Cerebellar cortex (tissue), 1 donor: ENCODE measurements at places on chromosomes 3 and 15.

- no peak for DNase-seq
Observed at GRCh38 chr3:106691476-106691875, 685.8 kb upstream of the CCDC54 start.

DNA sequence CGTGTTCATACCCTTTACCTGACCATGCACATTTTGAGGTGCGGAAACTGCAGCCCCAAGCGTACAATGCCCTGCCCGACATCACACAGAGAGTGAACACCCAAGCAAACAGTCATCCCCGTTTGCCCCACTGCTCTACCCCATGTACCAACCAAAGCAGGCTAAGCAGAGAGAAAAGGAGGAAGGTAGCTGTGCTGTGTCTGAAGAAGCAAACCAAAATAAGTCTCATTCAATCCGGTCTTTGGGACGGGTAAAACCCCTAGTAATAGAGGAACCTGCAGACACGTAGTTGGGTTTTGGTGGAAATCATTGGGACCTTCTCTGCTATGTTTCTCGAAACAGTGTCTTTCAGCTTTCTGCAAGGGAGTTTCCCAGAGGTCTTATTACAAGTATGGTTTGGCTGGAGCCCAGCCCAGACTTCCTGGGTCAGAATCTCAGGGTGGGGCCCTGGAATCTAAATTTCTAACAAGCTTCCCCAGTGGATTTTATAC, 164.6 kb upstream of the HES1 start:
- DNase-seq: no peak

DNA sequence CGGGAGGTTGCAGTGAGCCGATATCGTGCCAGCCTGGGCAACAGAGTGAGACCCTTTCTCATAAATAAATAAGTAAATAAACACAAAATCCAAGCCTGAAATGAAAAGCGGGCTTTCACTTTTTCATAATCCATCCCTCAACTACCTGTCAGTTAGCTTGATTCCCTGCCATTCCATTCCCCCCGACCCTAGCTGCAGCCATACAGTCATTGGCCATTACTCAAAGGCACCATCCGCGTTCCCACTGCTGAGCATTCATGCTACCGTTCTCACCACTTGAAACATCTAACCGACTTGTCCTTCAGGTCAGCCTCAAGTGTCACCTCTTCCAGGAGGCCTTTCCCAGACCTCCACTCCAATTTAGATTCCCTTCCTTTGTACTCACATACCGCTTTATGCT, 1.1 kb upstream of the PARL start:
- no peak for DNase-seq

DNA sequence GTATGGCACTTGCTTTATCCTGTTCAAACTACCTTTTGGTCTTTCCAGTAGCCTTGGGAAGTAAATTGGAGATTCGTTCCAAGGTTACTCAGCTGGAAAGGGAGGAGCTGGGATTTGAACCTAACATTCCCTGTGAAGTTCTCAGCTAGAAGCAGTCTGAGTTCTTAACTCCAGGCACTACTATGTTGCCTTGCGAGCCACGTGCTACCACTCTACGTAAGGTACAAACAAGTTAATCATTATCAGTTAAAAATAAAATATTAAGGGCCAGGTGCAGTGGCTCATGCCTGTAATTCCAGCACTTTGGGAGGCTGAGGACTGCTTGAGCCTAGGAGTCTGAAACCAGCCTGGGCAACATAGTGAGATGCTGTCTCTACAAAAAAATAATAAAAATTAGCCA, 30.7 kb upstream of the CDCP1 start:
- DNase-seq: no peak

- DNase-seq: no peak
Observed at GRCh38 chr15:73633991-73634495, 854 bp upstream of the NPTN start.

- peak; percentile 98 for DNase-seq
Observed at GRCh38 chr3:122415762-122416654, at the start of gene WDR5B. TSS of gene WDR5B (minus strand) at chr3:122416062. CDS start at chr3:122415528, 534 bp downstream.

GRCh38 chr3:27758083-27758482, 36.0 kb upstream of the EOMES start:
- DNase-seq: no peak
